Eye (tissue), 1 donor: ENCODE measurements at places on chromosomes 1 and 21.

GRCh38 chr1:226061841-226062557 lies 517 bp upstream of the H3-3A start:
- peak; percentile 93 for DNase-seq

DNA sequence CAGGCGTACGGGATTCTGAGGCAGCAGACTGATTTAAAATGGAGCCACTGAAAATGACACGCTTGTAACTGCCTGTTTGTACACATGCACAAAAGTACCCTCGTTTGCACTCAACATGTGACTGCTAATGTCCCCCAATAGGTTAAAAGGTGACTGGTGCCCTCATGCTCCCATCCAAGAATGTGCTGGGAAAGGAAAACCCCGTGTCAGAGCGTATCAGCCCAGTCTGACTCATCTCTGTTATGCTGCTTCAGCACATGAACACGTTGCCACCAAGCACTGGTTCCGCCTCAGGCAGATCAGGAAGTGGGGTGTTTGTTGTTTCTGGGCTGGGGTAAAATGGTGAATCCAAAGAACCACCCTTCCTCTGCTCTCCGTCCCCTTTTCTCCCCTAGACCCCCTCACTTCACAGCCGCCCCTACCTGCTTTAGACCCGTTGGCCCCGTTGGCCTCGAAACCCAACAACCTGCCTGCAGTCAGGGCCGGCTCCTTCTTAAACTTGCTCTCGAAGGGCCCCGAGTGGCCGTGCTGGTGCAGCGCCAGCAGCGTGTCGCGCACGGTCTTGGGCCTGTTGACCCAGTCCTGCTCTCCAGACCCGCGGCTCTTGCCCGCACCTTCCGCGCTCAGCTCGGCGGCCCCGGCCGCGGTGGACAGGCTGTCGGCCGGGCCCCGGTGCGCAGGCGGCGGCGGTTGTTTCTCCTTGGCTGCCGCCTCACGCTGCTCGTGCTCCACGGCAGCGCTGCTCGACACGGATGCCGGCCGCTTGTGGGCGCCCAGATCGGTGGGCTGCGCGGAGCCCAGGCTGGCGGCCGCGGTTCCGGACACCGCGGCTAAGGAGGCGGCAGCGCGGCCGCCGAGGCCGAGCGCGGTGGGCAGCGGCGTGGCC lies 1.7 kb downstream of the IRF2BP2 start:
- peak; percentile 90 for DNase-seq

- no peak for DNase-seq
Measured at GRCh38 chr1:60458111-60458510, 384.5 kb upstream of the C1orf87 start.

- DNase-seq: no peak
Measured at GRCh38 chr1:15254559-15254958, 7.5 kb downstream of the FHAD1 start.

DNA sequence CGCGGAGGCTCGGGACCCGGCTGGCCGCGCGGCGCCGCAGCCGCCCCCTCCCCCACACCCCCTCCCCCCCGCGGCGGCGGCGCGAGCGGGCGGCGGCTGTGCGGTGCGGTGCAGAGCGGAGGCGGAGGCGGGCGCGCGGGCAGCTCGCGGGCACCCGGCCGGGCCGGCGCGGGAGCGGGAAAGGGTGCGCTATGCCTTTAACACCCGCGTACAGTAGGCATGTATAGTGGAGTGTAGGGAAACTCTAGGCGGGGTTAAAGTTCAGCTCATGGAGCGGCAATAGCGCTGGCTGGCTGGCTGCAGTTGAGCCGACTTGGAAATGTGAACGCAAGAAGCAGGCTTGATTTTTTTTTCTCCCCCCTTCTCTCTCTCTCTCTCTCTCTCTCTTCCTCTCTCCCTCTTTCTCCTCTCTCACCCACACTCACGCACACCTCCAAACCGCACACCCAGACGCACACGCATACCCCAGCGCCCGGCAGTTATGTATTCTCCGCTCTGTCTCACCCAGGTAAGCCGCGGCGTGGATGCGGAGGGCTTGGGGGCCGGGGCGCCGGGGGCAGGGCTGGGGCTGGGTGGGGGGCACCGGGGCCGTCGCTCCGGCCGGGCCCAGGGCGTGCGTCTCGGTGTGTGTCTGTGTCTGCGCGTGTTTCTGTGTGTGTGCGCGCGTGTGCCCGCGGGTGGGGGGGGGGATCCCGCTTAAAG lies at the start of gene NFIA:
TSS of gene NFIA (plus strand) at position 251 of the 702 bp plus-strand sequence.
- DNase-seq: peak; percentile 87

- DNase-seq: no peak
Measured at GRCh38 chr1:23403355-23403734, 21.2 kb downstream of the TCEA3 start.

DNA sequence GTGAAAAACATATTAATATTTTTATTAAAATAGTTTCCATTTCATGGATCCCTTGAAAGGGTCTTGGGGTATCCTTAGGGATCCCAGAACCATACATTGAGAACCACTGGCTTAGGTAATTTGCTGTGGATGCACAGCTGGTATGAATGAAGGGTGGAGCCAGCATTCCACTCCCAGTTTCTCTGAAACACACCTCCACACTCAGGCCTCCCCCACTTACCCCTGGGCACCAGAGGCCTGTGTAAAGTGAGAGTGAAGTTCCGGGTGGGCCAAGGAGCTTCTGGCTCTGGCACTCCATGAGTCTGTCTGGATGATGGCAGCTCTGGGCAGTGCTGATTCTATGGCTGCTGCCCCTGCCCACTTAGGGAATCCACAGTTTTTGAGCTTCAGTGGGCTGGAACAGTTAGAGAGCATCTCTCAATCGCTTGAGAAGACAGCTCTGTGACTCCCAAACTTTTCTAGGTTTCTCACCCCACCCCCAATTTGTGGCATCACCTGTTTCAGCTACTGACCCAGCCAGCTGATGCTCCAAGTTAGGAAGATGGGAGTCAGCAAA lies 57.8 kb upstream of the CD1D start:
- DNase-seq: no peak

- DNase-seq: no peak
Measured at GRCh38 chr1:96559181-96559580, 162.4 kb upstream of the PTBP2 start.

DNA sequence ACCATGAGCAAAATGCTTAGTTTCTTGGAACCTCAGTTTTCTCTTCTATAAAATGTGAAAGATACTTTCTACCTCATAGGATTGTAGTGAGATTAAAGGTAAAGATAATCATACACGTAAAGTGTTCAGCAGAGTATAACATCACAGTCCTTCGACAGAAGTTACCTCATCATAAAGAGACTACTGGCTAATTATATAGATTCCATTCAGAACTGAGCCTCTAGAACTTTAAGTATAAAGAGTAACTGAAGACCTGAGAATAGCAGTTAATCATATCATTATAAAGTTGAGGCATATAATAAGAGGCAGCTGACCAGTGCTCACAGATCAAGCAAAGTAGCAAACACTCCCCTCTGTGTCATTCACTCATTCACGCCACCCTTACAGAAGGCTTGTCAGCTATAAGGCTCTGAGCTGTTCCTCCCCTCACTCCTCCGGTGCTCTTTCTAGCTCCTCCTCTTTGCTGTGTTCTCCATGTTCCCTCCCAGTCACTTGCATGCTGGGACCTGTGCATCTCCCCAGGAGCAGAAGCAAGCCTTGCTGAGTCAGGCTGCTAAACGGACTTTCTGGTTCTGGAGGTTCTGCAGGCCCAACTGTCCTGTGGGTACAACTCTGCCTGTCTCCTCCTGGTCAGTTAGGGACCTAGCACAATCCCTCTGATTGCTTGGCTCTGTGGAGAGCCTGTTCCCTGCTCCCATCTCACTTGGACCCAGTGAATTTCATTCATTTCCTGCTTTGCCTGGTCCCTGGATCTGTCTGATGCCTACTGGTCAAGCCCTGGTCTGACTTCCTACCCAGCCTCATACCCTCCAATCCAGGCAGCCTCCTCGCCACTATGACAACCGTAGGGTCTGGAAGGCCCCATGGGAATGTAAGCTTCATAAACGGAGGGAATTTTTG lies 28.3 kb upstream of the LY9 start:
- no peak for DNase-seq

DNA sequence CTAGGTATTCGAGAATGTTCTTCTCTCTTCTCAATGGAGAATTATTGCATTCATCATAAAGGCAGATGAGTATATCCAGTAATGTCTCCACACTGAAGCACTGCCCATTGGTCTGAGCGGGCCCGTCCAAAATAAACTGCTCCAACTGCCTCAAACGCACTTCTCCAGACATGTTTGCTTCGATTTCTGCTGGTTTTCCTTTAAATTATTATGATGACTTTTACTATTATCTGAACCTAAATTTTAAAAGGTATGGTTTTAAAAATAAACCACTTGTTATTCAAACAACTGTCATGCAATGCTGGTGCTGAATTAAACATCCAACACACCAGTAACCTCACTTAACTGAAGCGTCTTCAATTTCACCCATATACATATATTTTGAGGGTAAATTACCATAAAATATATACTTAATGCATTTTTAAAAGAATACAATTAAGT lies 1.3 kb downstream of the CDC42BPA start:
- DNase-seq: peak; percentile 47

DNA sequence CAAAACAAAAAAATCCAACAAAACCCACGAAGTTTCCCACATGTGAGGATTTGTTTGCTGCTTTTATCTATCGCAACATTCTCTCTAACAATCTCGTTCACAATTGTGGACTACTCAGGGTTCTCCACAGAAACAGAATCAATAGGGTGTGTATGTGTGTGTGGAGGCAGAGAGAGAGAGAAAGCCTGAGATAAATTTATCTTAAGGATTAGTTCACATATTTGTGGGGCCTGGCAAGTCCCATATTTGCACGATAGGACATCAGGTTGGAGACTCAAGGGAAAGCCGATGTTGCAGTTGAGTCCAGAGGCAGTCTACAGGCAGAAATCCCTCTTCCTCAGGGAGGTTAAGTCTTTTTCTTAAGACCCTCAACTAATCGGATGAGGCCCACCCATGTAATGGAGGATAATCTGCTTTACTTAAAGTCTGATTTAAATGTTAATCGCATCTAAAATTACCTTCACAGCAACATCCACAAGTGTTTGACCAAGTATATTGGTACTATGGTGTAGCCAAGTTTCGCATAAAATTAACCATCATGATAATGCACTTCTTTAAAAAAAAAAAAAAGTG lies 31.7 kb downstream of the ADAMTS1 start:
- DNase-seq: no peak

DNA sequence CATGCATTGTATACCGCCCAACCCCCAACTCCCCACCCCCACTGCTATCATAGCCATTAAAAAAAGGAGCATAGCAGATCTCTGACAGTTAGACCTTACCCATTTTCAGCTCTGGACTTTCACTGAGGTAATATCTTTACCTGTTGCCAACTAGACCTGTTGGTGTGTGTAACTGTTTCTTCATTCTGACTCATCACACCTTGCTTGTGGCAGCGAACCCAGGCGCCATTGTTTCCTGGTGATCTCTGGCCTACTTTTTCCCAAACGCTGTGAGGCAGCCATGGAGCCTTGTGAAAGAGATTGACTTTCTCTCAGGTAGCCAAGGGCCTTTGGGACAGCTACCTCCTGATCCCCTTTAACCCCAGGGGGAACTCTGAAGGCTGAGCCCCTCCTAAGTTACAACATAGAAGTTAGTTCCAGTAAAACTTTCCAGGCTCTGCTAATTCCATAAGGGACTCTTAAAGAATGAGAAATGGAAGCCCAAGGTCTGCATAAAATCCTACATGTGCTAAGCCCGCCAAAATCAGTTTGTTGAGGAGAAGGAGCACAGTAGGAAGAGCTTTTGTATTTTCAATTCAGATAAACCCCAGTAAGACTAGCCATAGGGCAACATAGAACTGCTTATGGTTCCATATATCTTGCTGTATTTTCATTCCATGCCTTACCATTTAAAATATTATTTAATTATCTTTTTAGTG lies 196.1 kb upstream of the CAMK1G start:
- DNase-seq: no peak

DNA sequence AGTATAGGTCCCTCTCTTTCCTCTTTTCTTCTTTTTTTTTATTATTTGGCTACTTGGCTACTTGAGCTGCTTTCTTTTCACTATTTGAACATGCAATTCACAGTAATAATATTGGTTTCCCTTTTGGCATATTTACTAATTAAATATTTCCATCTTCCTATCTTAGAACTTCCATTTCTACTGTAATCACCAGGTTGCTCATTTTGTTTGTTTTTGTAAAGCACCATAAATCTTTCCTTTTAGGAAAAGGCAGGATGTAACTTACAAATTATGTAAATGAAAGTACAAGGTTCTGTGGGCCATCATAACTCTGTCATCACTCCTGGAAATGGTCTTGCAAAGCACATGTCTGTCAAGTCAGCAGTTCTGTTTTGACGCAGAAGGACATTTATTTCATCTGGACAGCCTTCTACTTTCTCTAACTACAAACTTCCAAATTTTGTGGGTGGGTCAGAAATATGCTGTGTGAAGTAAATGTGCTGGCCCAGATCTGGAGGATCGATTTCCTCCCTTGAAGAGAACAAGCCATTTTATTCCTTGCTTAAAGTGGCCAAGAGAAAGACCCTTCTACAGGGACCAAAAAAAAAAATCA lies 71.7 kb upstream of the TNFSF18 start:
- no peak for DNase-seq

- no peak for DNase-seq
Measured at GRCh38 chr1:76568573-76569238, 298.6 kb upstream of the ST6GALNAC5 start.

DNA sequence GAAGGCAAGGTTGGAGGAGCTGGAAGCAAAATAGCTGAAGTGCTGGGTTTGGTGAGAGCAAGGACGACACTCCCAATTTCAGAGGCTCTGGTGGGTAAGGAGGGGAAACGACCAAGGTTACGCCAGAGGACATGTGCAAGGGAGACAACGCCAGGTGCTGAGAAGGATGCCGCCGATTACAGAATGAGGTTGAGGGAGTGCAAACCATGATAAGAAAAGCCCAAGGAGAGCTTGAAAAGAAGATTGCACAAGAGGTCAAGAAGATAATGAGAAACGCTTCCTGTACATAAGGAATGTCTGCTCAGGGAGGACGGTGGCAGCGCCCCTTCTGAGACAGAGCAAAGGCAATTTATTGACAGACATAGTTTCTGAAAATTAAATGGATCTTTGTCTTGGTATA lies 382.0 kb upstream of the PROX1 start:
- no peak for DNase-seq

DNA sequence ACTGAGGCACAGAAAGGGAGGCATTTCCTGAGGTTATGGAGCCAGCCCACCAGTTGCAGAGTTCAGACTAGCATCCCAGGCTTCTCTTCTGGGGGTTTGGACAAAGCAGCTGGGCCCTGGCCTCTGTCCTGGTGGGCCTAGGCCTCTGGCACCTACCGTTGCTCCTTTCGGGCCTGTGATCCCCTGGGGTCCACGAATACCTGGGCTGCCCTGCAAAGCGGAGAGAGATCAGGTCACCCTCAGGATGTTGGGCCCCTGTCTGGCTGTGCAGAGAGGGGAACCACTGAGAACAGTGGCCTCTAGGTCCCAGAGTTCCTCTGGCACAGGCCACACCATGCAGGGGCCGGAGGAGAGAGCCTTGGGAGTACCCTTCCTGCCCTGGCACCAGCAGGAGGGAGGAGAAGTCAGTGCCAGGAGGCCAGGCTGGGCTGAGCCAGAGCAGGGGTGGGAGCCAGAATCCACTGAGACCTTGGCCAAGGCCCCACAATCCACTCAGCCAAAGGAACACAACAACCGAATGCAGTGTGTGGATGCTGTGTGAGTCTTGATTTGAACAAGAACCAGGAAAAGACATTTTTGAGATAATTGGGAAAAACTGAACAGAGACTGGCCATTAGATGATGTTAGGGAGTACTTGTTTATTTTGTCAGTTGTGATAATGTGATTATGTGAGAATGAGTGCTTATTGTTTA lies 8.9 kb downstream of the COL9A2 start:
- DNase-seq: no peak
